ENCODE measurements at places on chromosomes 11 and 22. TPM values are rescaled to one million over a fixed set of nuclear protein-coding genes. Genes with fewer than 3 reads are reported as not detected.
A peak's percentile ranks its signal among the peaks of the same experiment; 100 is the strongest.

The ACTN3 gene
- not detected for total RNA-seq

The ARHGAP8 gene
- 24.8 TPM for total RNA-seq

GRCh38 chr22:30277547-30278344 lies 11.1 kb upstream of the OSM start:
- no peak for DNase-seq

- DNase-seq = no peak
Observed at GRCh38 chr22:20844055-20845037, 14.3 kb downstream of the PI4KA start.

The KIF18A gene
- 4.6 TPM for total RNA-seq

The FXYD2 gene
- 0.42 TPM for total RNA-seq

The DLG2 gene
- 36.0 TPM for total RNA-seq

- peak; percentile 49 for DNase-seq
Observed at GRCh38 chr22:17159504-17159951, 451 bp upstream of the HDHD5 start.

GRCh38 chr11:117925198-117925925 lies 3.8 kb downstream of the TMPRSS13 start:
- peak; percentile 35 for DNase-seq

DNA sequence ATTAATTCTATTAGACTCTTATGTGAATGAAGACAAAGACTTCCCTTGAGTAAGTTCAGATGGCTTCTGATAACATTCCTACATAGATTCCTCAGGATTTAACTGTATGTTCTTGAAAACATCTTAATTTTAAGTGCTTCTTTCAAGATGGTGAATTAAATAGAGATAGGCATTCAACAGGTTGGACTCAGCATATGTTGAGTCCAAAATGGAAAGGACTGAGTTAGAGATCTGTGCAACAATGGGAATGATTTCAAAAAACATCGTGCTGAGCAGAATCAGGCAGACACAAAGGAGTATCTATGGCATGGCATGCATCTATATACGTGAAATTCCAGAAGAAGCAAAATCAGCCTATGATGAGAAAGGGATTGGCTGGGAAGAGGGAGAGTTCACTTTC lies 36.2 kb downstream of the ZNF195 start:
- no peak for DNase-seq

- no peak for DNase-seq
Observed at GRCh38 chr11:115215694-115216617, 288.3 kb downstream of the CADM1 start.

- peak; percentile 73 for DNase-seq
Observed at GRCh38 chr11:65558930-65559509, 861 bp upstream of the LTBP3 start.

The LSP1 gene
- 6.7 TPM for total RNA-seq

DNA sequence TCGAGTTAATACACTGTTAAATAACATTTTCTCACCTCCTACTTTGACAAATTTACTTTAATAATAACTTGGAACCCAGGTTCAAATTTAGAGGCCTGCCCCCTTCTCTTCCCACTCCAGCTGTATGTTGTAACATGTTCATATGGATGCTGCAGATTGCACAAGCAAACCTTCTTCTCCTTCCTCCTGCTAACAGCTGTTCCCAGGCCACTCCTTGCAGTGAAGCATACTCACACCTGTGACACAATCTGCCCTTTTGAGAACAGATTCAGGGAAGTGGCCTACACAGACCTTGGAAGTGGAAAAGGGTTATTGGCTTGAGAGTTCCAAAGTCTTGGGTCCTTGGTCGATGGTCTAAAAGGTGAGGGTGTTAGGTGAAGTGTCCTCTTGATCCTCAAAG lies 131.9 kb downstream of the TEAD1 start:
- DNase-seq = no peak

- DNase-seq = peak; percentile 29
Observed at GRCh38 chr22:22810018-22810427, 77.6 kb upstream of the IGLL5 start.

- peak; percentile 78 for DNase-seq
Observed at GRCh38 chr22:27241430-27242321, 559.9 kb downstream of the MN1 start.

The GRM5 gene
- not detected for total RNA-seq

The CALCA gene
- total RNA-seq = not detected

DNA sequence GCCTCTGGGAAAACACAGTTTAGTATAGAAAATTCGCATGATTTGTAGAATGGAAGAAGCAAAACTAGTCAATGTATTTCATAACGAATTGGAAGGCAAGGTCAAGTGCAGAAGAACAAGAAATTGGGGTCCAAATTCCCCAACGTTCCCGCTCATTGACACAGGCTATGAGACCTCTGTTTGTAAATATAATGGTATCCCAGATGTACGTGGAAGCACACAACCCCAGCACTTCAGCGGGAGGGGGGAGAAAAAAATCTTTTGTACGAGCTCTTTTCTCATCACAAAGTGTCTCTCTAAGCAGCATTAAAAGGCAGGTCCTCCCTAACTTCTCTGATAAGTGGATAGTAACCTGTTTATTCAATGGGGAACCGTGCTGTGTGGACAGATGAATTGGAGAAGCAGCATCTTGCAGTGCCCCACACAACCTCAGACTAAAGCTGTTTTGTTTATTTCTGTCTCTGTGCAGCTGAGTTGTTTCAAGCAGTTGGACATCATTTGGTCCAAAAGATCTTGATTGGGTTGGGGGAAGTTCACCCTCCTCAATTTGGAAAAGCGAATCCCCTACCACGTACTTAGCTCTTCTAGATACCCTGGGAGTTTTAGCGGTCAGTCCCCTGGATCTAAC lies 1.1 kb upstream of the GAB2 start:
- DNase-seq = no peak

The NPTXR gene
- 4.6 TPM for total RNA-seq

GRCh38 chr11:64954201-64954600 lies 17.7 kb downstream of the MAJIN start:
- no peak for DNase-seq

The TTC36 gene
- total RNA-seq = 4.9 TPM

- DNase-seq = no peak
Observed at GRCh38 chr22:43955883-43956782, 891 bp downstream of the SAMM50 start.

GRCh38 chr11:117039900-117040299 lies 58.3 kb downstream of the SIK3 start:
- DNase-seq = no peak

DNA sequence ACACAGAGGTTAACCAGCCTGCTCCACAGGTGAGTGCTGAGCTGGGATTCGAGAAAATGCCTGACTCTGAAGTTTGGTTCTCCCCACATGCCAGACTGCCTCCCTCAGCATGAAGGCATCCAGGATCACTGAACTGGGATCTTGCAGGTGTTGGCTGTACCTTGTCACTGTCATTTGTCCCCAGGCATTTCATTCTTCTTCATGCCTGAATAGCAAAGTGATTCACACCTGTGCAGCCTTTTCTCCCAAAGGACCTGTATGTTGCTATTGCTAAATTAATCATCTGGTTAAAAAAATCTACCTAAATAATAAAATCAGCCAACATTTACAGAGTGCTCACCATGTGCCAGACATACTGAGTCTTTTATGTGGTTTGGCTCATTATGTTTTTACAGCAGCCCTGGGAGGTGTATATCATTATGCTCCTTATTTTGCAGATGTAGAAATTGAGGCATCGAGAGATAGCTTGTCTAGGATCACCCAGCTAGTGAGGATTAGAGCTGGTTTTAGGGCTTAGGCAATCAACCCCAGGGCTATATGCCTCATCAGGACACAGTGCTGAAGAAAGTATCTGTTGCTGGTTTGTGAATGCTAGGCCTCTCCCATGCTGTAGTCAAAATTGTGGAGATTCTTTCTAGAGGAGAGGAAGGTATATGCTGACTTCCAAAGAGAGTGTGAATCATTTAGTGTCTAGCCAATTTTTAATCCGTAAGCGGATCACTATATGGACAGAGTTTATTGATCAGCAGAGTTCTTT lies 204.4 kb downstream of the HIPK3 start:
- DNase-seq = no peak

DNA sequence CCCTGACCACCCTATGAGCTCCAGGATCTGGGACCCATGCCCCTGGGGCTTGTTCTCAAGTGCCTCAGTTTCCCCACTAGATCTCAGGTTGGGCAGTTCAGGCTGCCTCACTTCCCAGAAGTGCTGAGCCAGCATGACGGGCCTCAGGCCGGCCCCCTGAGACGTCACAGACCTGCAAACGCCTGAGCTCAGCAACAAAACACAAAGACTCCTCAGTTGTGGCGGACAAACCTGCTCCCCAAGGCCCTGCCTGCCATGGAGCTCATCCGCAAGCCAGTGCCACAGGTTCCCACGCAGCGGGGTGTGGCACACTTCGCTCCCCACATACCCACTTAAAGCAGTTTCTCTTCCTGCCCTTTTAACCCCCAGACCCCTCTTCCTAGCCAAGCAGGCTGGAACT lies 45.2 kb downstream of the NECTIN1 start:
- no peak for DNase-seq

DNA sequence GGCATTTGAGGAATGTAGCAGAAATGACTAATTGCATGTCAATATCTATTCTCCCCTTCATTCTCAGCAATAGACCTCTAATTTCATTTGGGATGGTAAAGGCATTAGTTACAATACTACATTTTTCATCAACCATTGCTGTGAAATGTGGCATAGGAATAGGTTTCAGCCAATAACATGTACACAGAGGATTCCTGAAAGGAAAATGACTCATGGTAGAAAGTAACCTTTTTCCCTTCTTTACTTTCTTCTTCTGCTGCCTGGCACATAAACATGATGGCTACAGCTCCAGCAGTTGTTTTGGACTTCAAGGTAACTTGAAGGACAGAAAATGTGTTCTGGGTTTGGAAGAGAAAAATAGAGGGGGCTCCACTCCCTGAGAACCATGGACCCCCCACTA lies 231.8 kb upstream of the CTSC start:
- no peak for DNase-seq

DNA sequence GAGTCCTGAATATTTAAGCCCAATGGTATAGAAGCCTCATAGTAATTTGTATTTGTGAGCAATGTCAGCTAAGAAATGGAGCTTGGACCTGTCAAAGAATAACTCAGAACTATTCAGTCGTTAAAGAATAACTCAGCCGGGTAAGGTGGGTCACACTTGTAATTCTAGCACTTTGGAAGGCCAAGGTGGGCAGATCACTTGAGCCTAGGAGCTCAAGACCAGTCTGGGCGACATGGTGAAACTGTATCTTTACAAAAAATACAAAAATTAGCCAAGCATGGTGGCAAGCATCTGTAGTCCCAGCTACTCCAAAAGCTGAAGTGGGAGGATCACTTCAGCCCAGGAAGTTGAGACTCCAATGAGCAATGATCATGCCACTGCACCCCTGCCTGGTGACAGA lies 1526.5 kb downstream of the LRRC4C start:
- DNase-seq = peak; percentile 62

- DNase-seq = peak; percentile 78
Observed at GRCh38 chr11:98710986-98711385, 309.8 kb upstream of the CNTN5 start.

The TRIM49 gene
- not detected for total RNA-seq

- no peak for DNase-seq
Observed at GRCh38 chr22:30953206-30953605, 15.4 kb downstream of the MORC2 start.

GRCh38 chr22:31526270-31526669 lies 29.9 kb downstream of the SFI1 start:
- no peak for DNase-seq

The NXPE2 gene
- total RNA-seq = not detected

DNA sequence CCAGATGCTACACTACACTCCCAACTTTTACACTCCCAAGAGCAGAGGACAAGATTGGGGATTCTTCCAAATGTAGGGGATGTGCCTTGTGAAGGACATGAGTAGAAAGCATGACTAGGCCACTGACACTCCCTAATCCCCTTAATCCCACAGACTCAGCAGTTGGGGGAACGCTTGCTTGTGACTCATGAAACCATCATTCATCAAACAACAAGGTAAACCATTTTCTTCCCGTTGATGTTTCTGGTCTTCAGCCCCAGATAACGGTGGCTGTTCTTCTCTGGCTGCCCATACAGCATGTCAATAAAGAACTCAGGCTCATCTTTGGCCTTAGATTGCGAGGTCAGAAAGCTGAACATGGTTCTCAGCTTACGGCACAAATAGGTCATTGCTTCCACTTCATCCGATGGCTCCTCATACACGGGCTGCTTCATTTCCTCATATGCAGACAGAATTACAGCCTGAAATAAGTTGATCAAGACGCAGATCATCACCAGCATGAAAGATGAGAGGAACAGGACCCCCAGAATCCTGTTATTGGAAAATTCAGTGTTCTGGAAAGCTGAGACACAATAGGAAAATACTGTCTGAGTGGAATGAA lies 6.4 kb upstream of the CDPF1 start:
- DNase-seq = no peak

The CACNA1I gene
- total RNA-seq = 3.7 TPM

DNA sequence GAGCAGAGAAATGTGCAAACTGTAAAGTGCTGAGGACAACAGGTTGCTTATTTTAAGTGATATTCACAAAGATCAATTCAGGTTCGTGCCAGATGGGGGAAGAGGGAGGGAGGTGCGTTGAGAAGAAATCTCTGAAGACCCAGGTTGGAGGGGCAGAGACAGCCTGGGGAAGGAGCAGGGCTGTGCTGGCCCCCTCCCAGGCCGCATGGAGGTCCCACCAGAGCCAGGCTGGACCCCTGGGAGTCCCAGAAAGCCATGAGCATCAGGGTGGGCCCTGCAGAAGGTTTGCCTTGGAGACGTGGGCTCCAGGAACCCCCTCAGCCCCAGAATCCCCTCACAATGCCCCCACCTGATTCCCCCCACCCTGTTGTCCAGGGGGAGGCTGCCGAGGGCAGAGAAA lies 47.4 kb downstream of the IGLL1 start:
- no peak for DNase-seq

The PHF5A gene
- 22.4 TPM for total RNA-seq

The MS4A3 gene
- total RNA-seq = not detected

The APOBEC3F gene
- total RNA-seq = 5.3 TPM

- peak; percentile 77 for DNase-seq
Observed at GRCh38 chr11:64130618-64131017, 35.3 kb downstream of the MACROD1 start.

DNA sequence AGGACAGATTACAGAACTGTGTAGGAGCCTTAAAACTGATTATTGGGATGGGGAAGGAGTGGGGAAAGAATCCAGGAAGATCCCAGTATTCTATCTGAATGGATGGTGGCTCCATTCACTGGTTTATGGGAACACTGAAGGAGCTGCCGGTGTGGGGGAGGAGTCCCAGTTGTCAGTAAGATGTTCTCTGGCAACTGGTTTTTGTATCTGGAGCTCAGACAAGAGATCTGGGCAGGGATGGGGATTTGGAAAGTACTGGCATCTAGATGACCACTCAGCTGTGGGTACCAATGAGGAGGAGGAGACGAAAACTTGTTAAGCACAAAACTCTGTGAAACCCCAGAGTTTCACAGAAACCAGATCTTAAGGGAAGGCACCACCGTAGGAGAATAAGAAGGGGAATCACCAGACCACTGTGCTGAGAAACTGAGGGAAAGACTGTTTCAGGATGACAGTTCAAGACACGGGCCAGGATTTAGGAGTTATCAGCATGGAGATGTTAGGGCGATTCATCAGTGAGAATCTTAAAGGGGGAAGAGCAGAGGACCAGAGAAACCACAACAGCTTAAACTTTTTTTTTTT lies 28.1 kb downstream of the LDLRAD3 start:
- no peak for DNase-seq

The C1QTNF4 gene
- 1.6 TPM for total RNA-seq

The CPT1B gene
- 9.7 TPM for total RNA-seq

GRCh38 chr11:94791216-94791889 lies 23.2 kb downstream of the AMOTL1 start:
- DNase-seq = no peak

The MPZL2 gene
- 92.7 TPM for total RNA-seq

The RIMBP3C gene
- total RNA-seq = not detected

The ZDHHC8 gene
- 21.1 TPM for total RNA-seq
